ENCODE measurements at places on chromosomes 1 and 21. TPM values are rescaled to one million over a fixed set of nuclear protein-coding genes. Genes with fewer than 3 reads are reported as not detected.

GPR25 gene
- not detected for total RNA-seq

ST6GALNAC5 gene
- 18.6 TPM for total RNA-seq

ESPN gene
- 1.2 TPM for total RNA-seq

TMIGD3 gene
- total RNA-seq: not detected

PADI2 gene
- total RNA-seq: 0.52 TPM

GRCh38 chr1:29893046-29893723 lies 656.9 kb downstream of the PTPRU start:
- no peaks in the 10 kb centered on the region for H3K4me1 ChIP-seq
- H3K36me3 ChIP-seq: no peaks in the 10 kb centered on the region
- peaks cover 89% of the 10 kb centered on the region for H3K27me3 ChIP-seq
- H3K4me3 ChIP-seq: no peak overlapping the region
- H3K27ac ChIP-seq: no peak overlapping the region
- DNase-seq: no peak

- peaks cover 3% of the 10 kb centered on the region for H3K36me3 ChIP-seq
- H3K27ac ChIP-seq: no peak overlapping the region
- H3K27me3 ChIP-seq: no peaks in the 10 kb centered on the region
- H3K4me1 ChIP-seq: peaks cover 16% of the 10 kb centered on the region
- H3K4me3 ChIP-seq: no peak overlapping the region
Observed at GRCh38 chr21:31707499-31707898, 24.4 kb downstream of the SCAF4 start.

DNA sequence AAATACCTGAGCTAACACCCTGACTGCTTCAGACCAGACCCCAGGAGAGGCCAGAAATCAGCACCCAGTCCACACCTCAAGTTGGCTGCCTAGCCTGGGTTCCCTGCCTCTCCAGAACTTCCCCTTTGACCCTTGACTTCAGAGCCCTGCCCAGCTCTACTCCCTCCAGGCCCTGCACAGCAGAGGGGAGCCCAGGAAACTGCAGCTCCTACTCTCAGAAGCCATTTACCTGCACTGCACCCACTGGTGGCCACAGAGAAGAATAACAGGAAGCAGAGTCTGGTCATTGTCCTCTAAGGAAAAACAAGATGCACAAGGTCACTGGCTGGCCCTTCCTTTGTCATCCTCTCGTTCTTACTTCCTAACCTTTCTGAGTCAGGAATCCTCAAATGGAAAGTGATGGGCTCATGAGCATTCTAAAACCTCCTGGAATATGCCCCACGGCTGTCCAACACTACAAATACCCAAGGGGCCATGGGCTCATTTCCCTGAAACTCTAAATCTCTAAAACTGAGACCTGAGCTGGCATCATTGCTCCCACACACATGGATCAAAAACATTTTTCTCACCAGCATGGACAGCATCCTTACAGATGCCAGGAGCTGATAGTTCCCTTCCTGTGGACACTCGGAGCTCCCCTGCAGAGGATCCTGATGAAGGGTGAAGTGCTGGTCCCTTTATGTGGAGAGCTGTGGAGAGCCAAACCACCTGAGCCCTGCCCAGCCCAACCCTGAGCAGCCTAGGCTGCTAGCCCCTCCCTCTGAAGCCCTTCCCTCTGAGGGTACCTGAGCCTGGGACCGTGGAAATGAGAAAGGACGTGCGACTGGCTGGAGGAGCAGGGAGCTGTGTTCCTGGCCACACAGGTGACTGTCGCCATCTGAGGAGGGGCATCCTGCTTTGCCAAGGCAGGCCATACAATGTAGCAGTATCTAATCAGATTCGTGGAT lies at the start of gene ITLN2:
Gene ITLN2, minus strand, starts transcription at position 652 of the 947 bp plus-strand sequence. Its CDS starts 68 bp downstream, at position 584.
- no peak within 1 kb of the TSS for H3K27ac ChIP-seq
- no peak within 1 kb of the TSS for H3K4me3 ChIP-seq
- H3K27me3 ChIP-seq: no peaks in the 10 kb centered on the region
- no peaks in the 10 kb centered on the region for H3K36me3 ChIP-seq

- H3K27ac ChIP-seq: peak overlapping the region; percentile 59
- peaks cover 34% of the 10 kb centered on the region for H3K4me1 ChIP-seq
- no peak overlapping the region for H3K4me3 ChIP-seq
- DNase-seq: no peak
- no peaks in the 10 kb centered on the region for H3K27me3 ChIP-seq
Observed at GRCh38 chr1:229059671-229060539, 211.0 kb upstream of the RAB4A start.

- peaks cover 4% of the 10 kb centered on the region for H3K27me3 ChIP-seq
- peaks cover 1% of the 10 kb centered on the region for H3K36me3 ChIP-seq
Observed at GRCh38 chr1:118788463-118788862, 199.7 kb downstream of the TBX15 start.

- no peaks in the 10 kb centered on the region for H3K36me3 ChIP-seq
- H3K27ac ChIP-seq: peak overlapping the region; percentile 93
- H3K27me3 ChIP-seq: no peaks in the 10 kb centered on the region
- H3K4me3 ChIP-seq: no peak overlapping the region
- no peak for DNase-seq
Observed at GRCh38 chr21:15293240-15293639, 228.4 kb upstream of the NRIP1 start.

DNA sequence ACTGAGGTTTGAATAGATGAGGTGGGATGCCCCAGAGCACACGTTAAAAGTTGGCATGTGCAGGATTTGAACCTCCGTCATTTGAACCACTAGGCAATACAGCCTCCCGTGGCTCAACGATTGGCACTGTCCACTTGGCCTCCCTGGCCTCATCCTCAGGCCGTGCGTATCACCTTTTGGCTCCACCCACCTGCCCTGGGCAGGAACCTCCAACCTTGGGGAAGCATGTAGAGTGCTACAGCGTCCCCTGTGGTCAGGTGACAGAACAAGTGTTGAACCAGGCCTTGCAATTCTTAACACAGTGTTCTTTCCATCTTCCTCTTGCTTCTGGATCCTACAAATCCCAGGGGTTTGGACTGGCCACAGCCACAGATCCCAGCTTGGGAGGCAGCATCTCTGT lies 112.6 kb downstream of the PAX7 start:
- no peak overlapping the region for H3K27ac ChIP-seq
- H3K27me3 ChIP-seq: peaks cover 64% of the 10 kb centered on the region
- H3K4me3 ChIP-seq: no peak overlapping the region
- H3K4me1 ChIP-seq: no peaks in the 10 kb centered on the region
- H3K36me3 ChIP-seq: no peaks in the 10 kb centered on the region

- H3K27ac ChIP-seq: no peak overlapping the region
- no peak overlapping the region for H3K4me3 ChIP-seq
- H3K27me3 ChIP-seq: no peaks in the 10 kb centered on the region
Observed at GRCh38 chr1:111758373-111758772, 2.7 kb downstream of the DDX20 start.

DNA sequence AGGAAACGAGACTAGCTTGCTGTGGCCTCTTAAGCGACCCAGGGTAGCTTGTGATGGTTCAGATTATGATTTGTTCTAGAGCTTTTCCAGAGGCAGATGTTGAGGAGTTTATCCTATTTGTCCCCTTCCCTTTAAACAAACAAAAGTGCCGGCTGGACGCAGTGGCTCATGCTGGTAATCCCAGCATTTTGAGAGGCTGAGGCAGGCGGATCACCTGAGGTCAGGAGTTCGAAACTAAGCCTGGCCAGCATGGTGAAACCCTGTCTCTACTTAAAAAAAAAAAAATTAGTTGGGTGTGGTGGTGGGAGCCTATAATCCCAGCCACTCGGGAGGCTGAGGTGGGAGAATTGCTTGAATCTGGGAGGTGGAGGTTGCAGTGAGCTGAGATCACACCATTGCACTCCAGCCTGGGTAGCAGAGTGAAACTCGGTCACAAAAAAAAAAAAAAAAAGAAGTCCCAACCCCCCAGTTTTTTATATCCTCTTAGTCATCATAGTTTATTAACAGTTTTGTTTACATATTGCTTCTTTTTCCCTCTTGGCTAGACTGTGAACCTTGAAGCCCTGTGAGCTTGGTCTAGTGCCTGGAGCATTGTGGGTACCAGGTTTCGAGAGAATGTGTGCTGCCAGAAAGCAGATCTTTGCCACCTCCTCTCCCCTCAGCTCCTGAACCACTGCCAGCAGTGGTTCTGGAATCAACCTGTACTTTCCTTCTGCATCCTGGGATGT lies 29.8 kb downstream of the MAPKAPK2 start:
- H3K27ac ChIP-seq: peak overlapping the region; percentile 10
- H3K36me3 ChIP-seq: no peaks in the 10 kb centered on the region
- H3K4me1 ChIP-seq: peaks cover 22% of the 10 kb centered on the region
- H3K4me3 ChIP-seq: no peak overlapping the region

GRCh38 chr1:191857600-191857999 lies 300.7 kb upstream of the RGS18 start:
- H3K4me3 ChIP-seq: no peak overlapping the region
- DNase-seq: no peak
- no peaks in the 10 kb centered on the region for H3K27me3 ChIP-seq
- H3K27ac ChIP-seq: no peak overlapping the region
- H3K4me1 ChIP-seq: no peaks in the 10 kb centered on the region
- H3K36me3 ChIP-seq: no peaks in the 10 kb centered on the region

DNA sequence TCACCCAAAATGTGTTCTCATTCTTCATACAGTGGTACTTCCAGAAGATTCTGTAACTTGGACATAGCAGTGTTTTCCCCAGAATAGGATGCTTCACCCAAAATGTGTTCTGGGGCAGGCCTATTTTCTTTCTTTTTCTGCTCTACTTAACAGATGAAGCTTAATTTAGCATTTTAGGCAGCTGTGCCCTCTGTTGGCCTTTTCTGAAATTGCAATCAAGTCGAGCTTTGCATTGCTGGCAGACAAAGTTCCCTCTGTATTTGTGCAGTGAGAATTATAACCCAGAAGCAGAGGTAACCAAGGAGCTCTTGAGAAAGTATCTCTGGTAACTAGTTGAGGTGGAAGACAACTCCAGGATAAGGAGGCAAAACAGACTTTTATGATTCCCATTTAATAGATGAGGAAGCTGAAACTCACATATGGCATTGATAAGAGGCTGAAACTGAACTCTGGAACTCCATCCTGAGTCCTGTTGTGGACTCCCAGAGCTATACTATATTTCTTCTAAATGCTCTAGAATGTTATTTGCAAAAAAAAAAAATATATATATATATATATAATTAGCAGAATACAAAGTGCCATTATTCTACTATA lies 50.3 kb upstream of the L1TD1 start:
- H3K4me1 ChIP-seq: peaks cover 9% of the 10 kb centered on the region
- DNase-seq: no peak
- no peak overlapping the region for H3K4me3 ChIP-seq

DNA sequence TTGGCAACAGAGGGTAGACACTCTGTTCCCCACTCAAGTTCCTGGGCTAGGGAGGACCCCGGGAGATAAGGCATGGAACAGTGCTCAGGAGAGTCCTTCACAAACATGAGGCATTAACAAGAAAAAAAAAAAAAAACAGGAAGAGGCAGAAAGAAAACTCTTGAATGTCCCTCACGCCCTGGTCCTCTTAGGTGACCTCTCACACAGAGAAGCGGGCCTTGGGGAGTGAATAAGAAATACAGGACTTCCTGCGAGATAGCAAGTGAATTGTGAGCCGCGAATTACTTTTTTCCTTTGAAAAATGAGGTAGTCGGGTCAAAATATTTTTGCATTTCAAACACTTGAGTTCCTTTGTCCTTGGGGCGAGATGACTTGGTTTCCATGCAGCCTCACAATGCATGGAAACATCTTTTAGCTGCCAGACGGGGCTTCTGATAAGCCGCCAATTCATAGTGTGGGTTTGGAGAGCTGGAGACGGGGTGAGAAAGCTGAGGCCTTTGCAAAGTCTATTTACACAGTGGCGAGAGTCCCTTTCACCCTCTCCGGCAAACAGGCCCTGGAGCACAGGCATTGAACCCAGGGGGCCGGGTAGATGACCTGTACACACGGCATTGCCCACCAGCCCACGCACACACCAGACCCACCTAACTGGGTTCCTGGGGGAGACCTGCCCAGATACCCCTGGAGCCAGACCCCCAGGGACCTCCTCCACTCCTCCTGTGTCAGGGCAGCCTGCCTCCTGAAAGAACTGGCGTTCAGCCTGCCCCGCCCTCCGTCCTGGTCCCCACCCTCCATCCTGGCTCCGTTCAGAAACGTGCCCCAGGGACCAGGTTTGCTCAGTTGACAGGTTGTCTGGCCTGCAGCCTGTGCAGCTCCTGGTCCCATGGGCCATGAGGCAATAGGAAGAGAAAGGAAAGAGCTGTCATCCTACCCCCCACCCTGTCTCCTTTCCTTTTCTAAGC lies 192.3 kb downstream of the PRDM16 start:
- no peaks in the 10 kb centered on the region for H3K36me3 ChIP-seq
- no peak overlapping the region for H3K27ac ChIP-seq
- H3K4me3 ChIP-seq: no peak overlapping the region
- no peak for DNase-seq

DNA sequence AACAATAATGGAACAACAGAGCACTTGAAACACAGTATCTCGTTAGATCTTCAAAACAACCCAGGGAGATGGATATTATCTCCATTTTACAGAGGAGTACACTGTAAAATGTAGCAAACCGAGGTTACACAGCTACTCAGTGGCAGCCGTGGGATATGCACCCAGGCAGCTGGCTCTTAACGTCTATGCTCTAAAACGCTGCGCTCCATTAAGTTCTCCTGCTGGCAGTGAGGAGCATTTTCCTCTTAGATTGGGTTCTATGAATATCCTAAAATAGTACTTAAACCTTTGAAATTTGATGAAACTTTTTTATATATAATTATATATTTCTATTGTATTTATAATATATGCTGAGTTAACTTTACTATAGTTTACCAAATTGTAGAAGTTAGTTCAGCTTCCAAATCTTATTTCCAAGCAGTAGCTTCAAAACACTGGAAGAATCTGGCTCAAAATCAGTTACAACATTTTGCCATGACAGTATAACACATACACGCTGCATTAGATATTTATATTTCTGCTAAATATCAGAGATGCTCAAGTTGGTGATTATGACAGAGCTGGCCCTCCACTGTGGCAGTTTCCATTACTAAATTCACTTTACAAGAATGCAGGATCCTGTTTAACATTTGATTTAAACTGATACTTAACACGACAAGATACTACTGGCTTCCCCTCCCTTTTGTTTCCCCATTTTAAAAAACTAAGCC lies 49.5 kb downstream of the TGFBR3 start:
- H3K27me3 ChIP-seq: no peaks in the 10 kb centered on the region
- no peak overlapping the region for H3K4me3 ChIP-seq
- no peak overlapping the region for H3K27ac ChIP-seq
- H3K4me1 ChIP-seq: peaks cover 8% of the 10 kb centered on the region
- no peak for DNase-seq
- peaks cover 2% of the 10 kb centered on the region for H3K36me3 ChIP-seq

DNA sequence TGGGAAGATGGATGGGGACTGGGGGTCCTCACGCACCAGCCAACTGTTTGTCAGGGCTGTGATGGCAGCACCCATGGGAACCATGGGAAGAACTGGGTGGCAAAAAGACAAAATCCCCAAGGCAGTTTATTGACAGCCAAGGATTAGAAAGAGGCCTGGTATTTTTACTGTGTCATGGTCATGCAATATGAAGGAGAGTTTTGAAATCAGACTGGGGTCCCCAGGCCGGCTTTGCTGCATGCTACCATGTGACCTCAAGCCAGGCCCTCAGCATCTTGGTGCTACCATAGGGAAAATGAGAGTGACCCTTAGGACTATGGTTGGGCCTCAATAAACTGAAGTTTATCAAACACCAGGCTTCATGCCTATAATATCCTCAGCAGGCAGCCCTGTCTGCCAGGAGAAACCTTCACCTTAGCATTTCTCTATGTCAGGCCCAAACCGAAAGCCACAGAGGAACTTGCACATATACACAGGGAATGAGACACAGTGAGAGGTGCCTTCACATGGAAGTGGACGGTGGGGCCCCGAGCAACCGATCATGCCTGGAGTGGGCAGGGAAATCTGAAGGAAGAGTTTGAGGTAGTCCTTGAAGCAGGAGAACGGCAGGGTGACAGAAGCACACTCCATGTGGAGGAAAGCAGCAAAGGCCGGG lies 203.2 kb downstream of the HIVEP3 start:
- H3K27me3 ChIP-seq: no peaks in the 10 kb centered on the region
- H3K4me1 ChIP-seq: peaks cover 31% of the 10 kb centered on the region
- H3K36me3 ChIP-seq: no peaks in the 10 kb centered on the region
- no peak for DNase-seq
- no peak overlapping the region for H3K27ac ChIP-seq

Data from mesothelial cell of epicardium (in vitro differentiated cells).